ENCODE measurements at places on chromosomes 11 and 22.

DNA sequence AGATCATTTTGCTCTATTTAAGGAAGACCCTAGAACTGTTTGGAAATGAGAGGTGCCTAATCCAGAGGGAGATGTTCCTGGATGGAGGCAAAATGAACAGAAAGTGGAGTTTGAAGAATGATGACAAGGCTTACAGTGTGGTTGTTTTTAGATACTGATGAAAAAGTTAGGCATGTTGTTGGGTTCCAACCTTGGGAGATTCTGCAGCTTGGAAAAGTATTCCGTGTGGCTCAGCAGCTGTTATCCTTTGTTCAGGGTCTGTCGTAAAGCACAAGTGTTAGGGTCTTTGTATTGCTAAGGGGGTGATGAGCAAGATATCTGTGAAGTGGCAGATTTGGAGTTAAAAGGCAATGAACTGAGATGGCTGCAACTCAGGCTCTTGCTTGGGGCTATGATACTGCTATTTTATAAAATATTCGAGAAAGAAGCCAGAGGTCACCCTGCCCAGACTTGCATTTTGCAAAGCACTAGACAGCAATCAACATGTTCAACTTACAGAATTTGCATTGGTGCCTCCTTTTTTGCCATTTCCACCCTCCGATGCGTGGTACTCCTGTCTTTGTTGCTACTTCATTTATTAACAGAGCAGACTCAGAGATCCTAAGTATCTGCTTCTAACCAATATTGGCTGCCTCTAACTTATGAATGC lies 45.3 kb upstream of the POGLUT3 start:
- no peak overlapping the region for H3K27ac ChIP-seq
- DNase-seq = no peak
- no peak overlapping the region for H3K4me3 ChIP-seq
- H3K4me1 ChIP-seq = no peaks in the 10 kb centered on the region

GRCh38 chr11:64846998-64847666 lies 2.7 kb upstream of the CDC42BPG start:
- H3K4me3 ChIP-seq = no peak overlapping the region
- H3K27me3 ChIP-seq = no peaks in the 10 kb centered on the region
- DNase-seq = peak; percentile 87
- peaks cover 92% of the 10 kb centered on the region for H3K4me1 ChIP-seq

GRCh38 chr11:33994937-33995336 lies 56.6 kb upstream of the CAPRIN1 start:
- no peak overlapping the region for H3K4me3 ChIP-seq
- no peak for DNase-seq
- no peak overlapping the region for H3K27ac ChIP-seq
- H3K4me1 ChIP-seq = peaks cover 21% of the 10 kb centered on the region

DNA sequence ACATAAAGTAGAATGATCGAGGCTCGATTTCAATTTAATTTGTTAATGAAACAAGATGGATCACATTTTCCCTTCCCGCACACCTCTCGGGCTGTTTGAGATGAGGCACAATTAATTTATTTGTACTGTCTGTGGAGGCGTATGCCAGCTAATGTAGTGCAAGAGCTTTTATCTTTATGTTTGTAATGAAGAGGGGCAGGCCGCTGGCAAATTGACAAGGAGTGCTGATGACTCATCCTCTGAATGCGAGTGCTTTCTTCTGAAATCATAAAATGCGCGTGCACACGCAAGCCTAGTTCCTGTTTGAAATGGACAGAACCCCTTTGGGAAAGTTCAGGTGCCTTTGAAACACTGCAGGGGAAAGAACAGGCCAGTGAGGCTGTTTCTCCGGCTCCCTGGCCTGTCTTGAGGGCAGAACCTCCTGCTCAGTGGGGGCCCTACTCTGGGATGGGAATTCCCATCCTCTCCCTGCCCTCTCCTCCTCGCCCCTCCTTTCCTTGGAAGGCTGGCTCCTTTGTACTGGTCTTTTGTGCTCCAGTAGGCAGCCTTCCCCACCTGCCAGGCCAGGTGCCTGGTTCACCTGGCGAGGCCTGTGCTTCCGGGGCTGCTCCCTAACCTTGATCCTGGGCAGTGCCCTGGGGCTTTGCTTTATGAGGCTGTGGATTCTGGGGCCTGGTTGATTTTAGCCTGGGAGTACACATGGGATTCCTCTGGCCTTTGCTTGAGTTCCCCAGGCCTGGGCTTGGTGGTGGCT lies 50.3 kb downstream of the TEAD1 start:
- H3K27me3 ChIP-seq = no peaks in the 10 kb centered on the region
- H3K36me3 ChIP-seq = no peaks in the 10 kb centered on the region
- peaks cover 92% of the 10 kb centered on the region for H3K4me1 ChIP-seq

All from HCT116 (cell line).